ENCODE measurements at places on chromosomes 1 and 21.

- DNase-seq: no peak
Measured at GRCh38 chr1:10908266-10908665, 104.2 kb upstream of the TARDBP start.

DNA sequence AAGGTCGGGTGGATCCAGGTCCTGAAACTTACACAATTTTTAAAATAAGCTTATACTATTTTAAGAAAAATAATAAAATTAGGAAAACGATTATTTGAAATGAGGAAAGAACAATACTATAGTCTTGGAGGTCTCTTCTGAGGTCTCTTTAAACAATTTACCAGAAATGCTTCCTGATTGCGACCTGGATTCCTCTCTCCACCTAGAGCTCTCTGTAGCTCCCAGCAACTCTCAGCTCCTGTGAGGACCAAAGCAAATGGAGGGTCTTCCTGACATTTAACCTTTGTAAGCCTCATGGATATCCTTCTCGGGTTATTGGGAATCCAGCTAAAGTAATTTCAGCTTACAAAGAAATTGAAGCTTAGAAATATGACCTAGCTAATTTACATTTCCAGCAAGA is 886 bp downstream of the BTBD8 start:
- no peak for DNase-seq

- DNase-seq: no peak
Measured at GRCh38 chr1:228163776-228164519, 1.7 kb upstream of the IBA57 start.

DNA sequence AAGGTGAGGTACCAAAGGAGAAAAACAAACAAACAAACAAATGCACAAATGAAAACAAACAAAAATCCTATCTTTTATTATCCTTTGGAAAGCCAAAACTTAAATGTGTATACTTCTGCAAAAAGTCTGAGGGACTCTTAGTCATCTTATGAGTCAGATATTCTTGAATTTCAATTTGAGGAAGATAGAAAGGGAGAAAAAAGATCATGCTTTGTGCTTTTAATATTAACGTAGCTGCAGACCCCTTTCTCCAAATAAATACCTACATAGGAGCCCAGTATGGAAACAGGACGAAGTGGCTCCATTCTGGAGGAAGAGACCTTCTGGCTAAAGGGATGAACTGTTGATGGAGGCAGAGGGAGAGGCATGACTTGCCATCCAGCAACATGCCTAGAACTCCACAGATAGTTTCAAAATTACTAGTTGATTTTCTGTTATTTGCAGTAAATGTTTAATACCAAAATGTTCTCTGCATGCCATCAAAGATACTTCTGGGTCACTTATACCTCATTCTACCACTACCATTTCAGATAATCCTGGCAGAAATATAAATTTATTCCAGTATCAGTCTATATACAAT is 25.4 kb downstream of the NUP210L start:
- DNase-seq: peak; percentile 20

GRCh38 chr1:228099331-228099732 is 3.8 kb downstream of the C1orf35 start:
- DNase-seq: no peak

DNA sequence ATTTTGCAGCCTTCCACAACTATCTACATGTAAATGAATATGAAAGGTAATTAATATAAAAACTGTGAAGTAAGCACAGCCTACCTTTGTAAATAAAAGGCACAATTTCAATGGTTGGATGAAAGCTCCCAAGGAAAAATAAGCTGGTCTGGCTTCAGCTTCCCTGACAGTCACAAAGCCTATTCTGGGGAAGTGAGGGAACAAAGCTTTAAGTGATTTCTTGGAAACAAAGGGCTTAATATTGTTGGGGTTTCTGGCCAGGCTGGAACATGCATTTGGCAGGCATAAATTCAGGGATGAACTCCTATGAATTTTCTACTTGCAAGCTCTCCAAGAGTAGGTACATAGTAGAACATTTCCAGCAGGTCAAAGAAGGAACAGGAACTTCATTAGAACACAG is 17.3 kb downstream of the BCAS2 start:
- no peak for DNase-seq

- DNase-seq: no peak
Measured at GRCh38 chr1:50373532-50373931, 49.7 kb downstream of the DMRTA2 start.

GRCh38 chr1:239008568-239008967 is 377.8 kb upstream of the CHRM3 start:
- DNase-seq: no peak

DNA sequence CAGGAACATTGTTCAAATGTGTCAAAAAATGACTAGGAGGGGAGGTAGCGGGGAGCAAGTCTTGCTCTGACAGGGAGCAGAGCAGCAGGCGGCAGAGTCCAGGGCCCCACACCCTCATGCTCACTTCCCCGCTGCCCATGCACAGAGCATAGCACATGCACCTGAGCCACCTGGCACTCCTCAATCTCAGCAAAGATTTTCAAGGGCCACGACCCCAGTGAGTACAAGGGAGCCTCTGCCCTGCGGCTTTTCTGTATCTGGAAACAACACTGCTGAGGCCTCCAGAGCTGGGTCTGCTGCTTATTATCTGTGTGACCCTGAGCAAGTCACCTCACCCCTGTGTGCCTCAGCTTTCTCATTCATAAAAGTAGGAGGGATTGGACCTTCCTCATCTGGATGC is 1.1 kb upstream of the GJB3 start:
- DNase-seq: no peak

DNA sequence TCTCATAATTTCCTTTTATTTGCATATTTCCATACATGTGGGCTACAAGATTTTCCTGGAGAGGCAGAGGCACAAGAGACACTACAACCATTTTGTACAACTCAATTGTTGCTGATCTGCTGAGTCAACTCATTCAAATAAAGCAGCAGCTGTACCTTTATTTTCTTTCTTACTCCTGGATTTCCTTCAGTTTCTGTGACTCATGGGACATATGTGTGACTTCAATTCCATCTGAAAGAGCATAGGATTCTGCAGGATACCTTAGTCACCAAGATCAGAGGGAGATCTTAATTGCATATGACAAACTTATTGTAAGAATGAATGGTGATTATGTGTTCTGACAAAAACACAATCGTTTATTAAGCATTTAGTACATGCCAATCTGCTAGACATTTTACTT is 2219.4 kb downstream of the NCAM2 start:
- DNase-seq: no peak

DNA sequence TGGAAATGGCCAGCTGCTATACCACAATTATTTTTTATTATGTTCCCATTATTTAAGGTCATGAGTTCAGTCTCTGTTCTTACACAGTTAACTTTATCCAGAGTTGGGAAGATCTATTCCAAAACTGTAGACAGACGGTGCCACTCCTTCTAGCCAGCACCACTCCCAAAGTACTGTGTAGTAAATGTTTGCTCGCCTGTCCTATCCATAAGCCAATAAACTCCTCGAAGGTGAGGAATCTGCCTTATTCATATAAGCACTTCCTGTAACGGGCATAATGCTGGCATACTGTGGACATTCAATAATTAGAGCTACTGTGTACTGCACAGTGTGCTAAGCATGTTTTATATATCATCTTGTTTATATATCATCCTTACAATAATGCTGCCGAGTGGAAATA is 26.1 kb upstream of the STMN1 start:
- DNase-seq: no peak

DNA sequence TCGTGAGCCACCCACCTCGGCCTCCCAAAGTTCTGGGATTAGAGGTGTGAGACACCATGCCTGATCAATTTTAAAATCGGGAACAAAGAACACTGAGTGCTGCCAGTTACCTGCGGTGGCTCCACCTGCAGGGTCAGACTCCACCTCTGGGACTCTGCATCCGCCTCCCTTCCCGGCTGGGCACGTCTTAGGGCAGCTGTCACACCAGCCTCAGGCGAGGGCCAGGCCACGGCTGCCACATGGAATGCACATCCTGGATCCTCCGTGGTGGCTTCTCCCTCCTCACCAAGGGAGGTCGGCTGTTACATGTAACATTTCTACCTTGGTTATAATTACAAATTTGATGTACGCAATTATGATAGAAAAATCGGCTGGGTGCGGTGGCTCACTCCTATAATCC is 5.9 kb upstream of the MXRA8 start:
- DNase-seq: no peak

- DNase-seq: no peak
Measured at GRCh38 chr1:248818505-248819374, 7.0 kb downstream of the SH3BP5L start.

DNA sequence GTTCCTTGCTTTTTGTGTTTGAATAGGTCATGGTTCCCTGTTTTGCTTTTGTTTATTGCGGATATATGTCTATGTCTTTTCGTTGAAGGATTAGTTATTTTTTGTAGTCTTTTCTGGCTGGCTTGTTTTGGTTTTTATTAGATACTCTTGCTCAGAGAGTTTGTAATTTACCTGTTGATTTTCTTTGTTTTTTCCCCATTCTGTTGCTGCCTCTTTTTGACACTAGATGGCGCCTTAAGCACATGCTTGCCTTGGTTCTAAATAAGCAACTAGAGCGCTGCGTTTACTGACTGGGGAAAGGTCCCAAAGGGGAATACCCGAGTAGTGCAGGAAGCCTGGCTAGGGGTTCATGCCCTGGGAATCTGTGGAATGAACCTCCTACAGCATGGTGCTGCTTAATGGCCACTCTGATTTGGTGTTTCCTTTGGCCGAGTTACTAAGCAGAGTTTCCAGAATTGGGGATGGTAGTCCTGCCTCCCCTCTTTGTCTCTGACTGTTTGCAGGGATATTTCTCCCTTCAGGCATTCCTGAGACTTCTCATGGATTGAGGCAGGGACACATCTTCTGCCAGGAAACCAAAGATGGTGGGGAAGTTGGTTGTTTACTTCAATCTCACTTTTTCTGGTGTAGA is 143.2 kb downstream of the PTPRU start:
- DNase-seq: peak; percentile 57

DNA sequence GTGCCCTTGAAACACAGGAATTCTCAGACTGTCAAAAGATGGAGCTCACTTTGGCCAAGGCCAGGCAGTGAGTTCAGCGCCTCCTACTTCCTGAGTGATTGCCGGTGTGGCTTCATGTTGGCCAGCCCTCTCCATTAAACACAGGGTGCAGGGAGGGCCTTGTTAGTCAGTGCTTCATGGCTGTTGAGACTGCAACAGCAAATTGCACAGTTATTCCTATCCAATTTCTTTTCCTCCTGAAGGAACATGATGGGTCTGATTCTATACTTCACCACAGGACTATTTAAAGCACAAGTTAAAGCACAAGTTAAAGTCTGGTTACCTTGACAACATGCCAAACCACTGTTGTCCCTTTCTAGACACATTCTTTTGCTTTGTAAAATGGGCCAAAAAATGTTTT is 156.6 kb downstream of the SIPA1L2 start:
- DNase-seq: peak; percentile 61

GRCh38 chr1:47971385-47972160 is 25.6 kb downstream of the TRABD2B start:
- no peak for DNase-seq

DNA sequence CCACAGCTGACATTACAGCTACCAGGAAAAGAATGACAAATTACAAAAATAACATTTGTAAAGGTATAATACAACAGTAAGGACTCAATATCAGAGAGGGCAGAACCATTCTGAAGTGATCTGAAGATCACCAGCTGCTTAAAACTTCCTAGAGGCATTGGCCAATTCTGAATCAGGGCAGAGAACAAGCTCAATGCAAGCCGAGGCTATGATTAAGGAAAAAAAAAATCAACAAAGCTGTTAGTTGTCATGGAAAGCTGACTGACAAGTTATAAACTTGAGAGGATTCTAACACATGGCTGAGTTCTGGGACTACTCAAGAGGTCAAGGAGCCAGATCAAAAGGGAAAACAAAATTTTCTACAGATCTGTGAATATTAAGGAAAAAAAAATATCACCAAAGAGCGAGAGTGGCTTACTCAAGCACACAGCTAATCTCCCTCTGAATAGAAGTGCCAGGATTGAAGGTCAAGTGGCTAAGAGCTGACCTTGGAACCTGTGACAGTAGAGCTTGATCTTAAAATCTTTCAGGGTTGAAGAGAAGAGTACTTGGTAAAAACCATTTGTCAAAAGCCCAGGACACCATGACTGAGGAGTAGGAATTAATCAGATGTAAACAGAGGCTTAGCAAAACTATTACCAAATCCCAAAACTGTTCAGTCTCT is 383.4 kb downstream of the USP25 start:
- DNase-seq: peak; percentile 47

DNA sequence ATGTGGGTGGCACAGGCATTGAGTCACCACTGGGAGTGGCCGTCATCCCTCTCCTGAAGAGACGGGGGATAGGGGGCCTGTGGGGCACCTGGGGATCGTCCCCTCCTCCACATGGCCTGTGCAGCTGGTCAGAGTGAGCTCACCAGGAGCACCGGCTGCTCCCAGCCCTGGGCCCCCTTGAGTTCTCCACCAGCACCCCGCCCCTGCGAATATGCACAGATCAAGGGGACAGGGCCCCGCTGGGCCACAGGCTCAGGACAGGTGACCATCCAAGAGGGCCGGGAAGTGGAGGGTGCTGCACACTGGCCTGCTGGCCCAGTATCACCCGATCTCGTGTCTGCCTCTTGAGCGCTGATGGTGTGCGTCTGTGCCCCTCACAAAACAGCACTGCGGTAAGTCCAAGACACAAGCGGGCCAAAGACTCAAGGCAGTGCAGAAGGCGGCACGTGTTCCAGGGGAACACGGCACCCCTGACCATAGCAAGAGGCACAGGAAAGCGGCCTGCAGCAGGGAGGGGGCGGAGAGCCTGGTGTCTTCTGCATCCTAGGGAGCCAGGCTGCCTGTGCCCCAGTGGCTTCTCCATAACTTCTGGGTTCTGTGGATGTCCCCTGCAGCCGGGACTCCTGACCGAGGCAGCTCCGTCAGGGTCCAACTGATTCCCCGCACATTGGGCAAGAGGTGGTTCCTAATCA is 18.1 kb upstream of the TSPEAR start:
- no peak for DNase-seq

GRCh38 chr1:8461351-8462110 is 143.6 kb downstream of the SLC45A1 start:
- DNase-seq: no peak

GRCh38 chr1:42940851-42941639 is 17.6 kb downstream of the SLC2A1 start:
- DNase-seq: peak; percentile 100

- DNase-seq: no peak
Measured at GRCh38 chr1:229537894-229538293, 20.6 kb downstream of the ABCB10 start.

DNA sequence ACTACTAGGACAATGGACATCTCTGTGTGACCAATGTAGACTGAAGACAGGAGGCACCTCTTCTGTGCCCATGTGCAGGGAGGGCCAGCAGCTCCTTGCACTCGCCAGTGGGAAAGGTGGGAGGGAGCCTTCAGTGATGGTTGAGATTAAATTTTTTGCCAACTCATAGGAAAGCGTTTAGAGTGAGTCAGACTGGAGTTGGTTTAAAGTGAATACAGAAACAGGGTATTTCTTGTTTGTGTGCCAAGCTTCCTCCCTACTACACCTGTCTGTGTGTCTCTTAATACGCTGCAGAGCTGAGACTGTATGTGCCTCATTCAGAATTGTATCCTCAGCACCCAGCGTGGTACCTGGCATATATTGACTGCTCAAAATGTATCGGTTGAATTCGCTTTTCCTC is 13.5 kb upstream of the COL16A1 start:
- peak; percentile 30 for DNase-seq
